ENCODE measurements at places on chromosomes 1 and 21.
A peak's percentile ranks its signal among the peaks of the same experiment; 100 is the strongest.

- no peak for DNase-seq
Observed at GRCh38 chr1:36771660-36772284, 262.5 kb downstream of the GRIK3 start.

- DNase-seq, result no peak
Observed at GRCh38 chr1:19926296-19927129, 3.1 kb upstream of the PLA2G2E start.

DNA sequence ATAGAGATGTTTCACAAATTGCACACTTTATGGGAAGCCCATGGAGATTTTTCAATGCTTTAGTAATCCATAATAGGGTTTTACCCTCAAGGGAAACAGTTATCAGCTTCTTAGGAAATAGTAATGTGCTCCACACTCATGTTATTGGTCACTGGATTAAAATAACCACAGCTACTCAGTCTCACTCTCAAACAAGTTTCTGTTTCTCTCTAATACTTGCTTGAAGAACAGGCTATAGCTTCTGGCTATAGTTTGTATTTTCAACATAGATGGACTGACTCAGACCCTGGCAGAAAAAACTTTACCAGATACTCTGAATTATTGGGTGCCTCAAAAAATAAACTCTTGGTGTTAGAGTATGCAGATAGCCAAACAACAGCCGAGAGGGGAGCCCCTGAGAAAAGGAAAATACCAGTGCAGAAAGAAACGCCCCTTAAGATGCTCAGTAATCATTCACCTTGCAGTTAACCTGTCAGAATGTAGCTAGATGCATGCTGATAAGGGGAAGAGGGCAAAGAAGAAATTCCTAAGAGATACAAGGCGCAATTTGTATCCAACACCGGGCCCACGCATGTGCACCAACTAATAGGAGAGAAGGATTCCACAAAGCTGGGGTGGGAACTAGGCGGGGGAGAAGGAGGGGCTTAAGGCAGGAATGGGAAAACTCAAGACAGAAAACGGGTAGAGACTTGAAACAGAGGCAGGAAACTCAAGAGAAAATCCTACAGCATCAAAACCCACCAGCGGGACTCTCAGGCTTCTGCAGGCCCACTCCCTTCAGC lies 30.4 kb upstream of the PDE4B start:
- no peak for DNase-seq

- DNase-seq, result no peak
Observed at GRCh38 chr1:3430820-3431219, 23.6 kb upstream of the ARHGEF16 start.

DNA sequence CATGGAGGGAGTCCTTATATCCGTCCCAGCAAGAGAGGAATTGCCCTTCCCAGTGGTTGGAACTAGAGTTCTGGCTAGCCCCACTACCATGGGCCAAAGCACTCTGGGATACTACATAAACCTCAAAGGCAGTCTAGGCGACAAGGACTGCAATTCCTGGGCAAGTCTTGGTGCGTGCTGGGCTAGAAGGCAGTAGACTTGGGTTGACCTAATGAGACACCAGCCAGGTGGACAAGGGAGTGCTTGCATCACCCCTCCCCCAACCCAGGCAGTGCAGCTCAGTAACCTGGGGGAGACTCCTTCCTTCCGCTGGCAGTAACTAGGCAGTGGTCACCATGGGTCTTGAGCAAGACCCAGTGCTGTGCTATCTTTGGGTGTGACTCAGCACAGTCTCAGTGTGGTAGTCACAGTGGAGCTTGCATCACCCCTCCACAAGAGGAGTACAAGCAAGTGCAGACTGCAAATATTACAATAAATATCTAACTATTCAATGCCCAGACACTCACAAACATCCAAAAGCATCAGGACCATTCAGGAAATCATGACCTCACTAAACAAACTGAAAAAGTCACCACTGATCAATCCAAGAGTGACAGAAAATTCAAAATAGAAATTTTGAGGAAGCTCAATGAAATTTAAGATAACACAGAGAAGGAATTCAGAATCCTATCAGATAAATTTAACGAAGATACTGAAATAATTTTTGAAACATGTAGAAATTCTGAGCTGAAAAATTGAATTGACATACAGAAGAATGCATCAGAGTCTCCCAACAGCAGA lies 84.7 kb upstream of the LYPLAL1 start:
- peak; percentile 74 for DNase-seq

GRCh38 chr1:243799908-243800307 lies 50.1 kb downstream of the AKT3 start:
- no peak for DNase-seq

DNA sequence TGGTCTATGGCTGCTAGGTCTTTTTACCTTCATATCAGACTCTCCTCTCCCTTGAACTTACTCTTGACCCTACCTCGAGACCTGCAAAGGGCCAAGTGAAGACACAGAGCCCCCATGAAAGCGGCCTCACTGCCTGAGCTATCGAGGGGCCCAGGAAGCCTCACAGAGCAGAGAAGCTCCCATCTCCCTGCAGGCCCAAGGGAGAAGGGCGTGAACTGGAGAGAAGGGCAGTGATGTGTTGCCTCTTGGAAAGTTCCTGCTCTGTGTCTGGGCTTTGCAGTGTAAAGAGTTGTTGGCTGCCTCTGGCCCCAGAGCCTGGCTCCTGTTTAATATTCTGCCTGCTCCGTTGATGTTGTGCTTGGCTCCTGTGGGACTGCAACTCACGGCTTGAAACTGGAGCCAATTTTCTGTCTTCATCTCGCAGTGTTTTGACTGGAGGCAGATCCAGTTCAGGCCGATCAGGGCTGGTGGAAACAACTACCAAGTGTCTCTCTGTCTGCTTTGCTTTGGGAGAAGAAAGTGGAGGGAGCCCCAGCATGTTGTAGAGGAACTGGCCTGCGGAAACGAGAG lies 4.3 kb downstream of the SERTAD4 start:
- no peak for DNase-seq

DNA sequence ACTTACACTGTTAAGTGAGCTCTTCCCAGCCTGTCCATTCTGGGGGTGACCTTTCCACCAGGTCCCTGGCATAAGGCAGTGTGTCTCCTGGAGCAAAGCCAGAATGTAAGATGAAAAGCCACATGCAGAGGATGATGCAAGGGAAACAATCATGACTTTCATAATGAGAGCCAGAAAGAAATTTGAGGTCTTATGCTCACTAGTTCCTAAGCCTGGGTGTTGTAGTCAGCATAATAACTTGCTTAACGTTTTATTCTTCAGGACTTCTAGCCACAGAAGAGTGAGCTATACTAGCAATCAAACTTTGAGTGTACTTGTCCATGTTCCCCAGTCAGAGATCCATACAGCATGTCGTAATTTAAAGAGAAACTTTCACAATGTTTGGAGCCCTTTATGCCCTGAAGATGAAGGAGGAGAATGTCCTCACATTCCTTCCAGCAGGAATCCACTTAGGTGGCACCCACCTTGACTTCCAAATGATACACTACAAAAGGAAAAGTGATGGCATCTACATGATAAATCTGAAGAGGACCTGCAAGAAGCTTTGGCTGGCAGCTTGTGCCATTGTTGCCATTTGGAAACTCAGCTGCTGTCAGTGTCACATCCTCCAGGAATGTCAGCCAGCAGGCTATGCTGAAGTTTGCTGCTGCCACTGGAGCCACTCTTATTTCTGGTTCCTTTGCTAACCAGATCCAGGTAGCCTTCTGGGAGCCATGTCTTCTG lies 60.5 kb upstream of the FOXD3 start:
- DNase-seq, result no peak

GRCh38 chr1:203913073-203913521 lies 51.7 kb downstream of the SNRPE start:
- DNase-seq, result no peak

- DNase-seq, result no peak
Observed at GRCh38 chr1:86872086-86872485, 41.8 kb downstream of the SELENOF start.

DNA sequence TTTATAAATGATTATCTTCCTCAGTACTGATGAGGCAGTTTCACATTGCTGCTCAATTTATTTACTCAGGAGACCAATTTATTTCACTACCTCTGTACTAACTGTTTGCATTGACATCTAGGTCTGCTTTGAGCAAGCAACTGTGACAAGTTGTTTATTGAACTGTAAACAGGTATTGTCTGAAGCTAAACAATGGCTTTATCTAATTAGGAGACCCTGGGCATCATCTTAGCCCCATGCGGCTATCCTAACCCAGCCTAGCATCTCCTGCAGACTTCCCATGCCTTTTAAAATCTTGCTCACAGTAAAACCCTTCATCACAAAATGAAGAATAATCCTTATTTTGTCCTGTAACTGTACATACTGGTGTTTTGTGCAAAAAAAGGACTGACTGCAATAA lies 348.2 kb downstream of the RWDD3 start:
- DNase-seq, result no peak

DNA sequence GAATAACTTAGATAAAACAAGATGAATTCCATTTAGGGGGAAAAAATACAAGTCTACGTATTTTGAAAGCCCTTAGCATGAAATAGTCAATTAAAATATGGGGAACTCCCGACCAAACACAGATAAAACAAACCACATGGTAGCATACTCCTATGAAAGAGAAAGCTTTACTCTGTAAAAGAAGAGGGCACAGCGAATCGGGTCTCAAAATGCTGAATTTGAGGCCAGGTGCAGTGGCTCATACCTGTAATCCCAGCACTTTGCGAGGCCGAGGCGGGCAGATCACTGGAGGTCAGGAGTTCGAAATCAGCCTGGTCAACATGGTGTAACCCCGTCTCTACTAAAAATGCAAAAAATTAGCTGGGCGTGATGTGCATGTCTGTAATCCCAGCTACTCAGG lies 116.9 kb upstream of the TIAM1 start:
- DNase-seq, result peak; percentile 12

GRCh38 chr1:157403203-157403602 lies 149.1 kb downstream of the FCRL5 start:
- DNase-seq, result peak; percentile 16

- DNase-seq, result no peak
Observed at GRCh38 chr1:56185493-56185892, 393.9 kb downstream of the PLPP3 start.

- no peak for DNase-seq
Observed at GRCh38 chr1:10918531-10918930, 93.9 kb upstream of the TARDBP start.

DNA sequence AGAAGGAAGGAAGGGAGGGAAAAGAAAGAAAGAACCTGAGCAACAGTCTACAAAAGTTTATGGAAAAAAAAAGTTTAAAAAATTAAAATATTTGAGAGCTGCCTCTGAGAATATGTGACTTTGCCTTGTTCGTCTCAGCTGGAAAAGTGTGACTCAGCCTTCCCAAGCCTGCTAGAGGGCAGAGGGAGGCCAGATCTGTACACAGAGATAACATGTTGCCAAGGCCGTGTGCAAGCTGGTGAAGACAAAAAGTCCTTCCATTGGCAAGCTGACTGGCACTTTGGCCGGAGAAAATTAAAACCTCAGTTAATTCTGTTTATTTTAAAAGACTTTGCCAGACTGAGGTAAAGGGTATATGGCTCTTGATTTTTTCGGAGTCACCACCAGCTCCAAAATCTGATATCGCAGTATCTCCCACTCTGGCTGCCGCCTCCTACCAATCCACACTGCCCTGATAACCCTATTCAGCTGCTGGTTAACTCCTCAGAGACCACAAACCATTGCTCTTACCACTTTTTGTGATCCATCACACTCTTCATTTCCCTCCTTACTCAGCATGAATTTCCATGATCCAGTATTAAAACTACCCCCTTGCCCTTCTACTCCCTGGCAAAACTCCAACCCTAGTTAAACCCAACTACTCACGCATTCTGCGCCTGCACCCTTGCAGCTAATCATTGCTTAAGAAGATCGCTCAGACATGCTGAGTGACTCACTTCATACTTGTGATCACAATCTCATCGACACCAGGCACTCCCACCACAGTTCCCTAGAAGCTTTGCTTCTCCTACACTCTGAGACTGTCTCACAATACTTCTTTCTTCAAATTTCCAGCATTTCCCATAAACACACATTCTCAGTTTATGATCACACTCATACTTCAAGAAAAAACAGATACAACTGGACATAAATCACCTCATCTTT lies 5.7 kb upstream of the PPP1R15B start:
- no peak for DNase-seq

GRCh38 chr21:33650929-33651509 lies 8.7 kb downstream of the ITSN1 start:
- no peak for DNase-seq

- no peak for DNase-seq
Observed at GRCh38 chr1:3763351-3764125, 9.0 kb upstream of the SMIM1 start.

DNA sequence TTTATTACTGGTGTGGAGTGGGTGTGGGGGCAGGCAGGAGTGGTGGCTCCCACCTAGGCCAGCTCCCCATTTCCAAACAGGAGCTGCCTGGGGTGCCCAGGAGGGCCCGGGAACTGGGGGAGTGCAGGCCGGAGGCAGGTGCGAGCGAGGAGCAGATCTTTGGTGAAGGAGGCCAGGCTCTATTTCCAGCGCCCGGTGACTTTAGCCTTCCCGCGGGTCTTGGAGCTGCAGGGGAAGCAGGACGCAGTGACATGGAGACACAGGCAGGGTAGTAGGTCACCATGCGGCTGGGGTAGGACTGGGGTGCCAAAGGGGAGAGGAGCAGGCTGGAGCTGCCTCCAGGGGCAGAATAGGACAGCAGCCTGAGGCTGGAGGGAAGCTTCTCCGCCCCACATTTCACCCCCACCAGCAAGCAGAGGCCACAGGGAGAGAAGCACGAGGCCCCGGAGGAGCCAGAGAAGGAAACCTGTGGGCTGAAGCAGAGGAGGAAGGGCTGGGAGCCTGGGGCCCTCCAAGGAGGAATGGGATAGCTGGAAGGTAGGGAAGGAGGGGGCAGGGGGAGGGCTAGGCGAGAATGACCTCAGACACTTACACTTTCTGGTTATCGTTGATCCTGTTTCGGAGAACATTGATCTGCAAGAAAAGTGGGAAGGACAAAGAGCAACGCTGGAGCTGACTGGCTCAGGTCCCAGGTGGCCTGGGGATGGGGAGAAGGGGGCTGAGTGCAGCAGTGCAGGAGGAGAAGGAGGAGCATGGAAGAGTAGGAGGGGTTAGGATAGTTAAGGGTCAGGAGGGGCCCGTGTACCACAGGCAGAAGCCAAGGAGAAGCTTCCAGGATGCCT lies 18.2 kb downstream of the TNNT2 start:
- no peak for DNase-seq

DNA sequence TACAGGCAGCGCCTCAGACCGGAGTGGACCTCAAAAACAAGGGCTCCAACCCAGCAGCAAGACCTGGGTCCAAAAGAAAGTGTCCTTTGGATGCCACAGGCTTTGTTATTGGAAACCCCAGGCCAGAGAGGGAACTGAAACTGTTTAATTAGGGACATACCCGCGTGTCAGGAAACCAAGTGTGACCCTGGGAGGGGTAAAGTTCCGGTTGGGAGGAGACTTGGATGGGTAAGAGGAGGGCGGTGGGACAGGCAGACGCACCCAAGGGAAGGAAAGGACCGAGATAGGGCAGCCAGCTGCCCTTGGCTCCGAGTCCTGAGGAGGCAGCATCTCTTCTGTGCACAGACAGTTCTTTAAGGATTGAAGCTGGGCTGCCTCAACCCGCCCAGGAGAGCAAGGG lies 71.4 kb downstream of the CDC7 start:
- peak; percentile 56 for DNase-seq

All from CD4-positive, alpha-beta T cell treated with Interferon alpha-2 for 1 hour (primary cell).